ENCODE measurements at places on chromosomes 7 and 10.

DNA sequence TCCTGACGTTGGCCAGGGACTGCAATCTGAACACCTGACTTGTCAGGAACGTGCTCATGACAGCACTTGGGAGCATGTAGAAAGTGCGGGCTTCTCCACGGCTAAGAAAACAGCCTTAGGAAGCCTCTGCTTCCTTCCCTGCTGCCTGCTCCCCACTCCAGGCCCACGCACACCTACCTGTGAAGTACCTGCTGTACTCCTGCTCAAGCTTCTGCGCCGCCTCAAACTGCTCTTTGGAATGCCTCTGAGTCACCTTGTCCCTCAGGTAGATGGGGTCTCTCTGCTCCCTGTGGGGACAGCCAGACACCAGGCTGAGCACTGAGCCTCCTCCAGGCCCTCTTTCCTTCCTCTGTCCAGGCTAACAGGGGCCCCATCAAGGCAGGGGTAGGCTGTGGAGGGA lies 132.7 kb downstream of the DLG5 start:
- DNase-seq = no peak

- peak; percentile 95 for DNase-seq
Measured at GRCh38 chr10:102461187-102462054, 10.1 kb upstream of the C10orf95 start.

GRCh38 chr10:113007821-113008220 lies 57.8 kb downstream of the TCF7L2 start:
- no peak for DNase-seq

GRCh38 chr7:54837168-54837567 lies 78.2 kb upstream of the SEC61G start:
- no peak for DNase-seq

- peak; percentile 62 for DNase-seq
Measured at GRCh38 chr7:105664816-105665525, 83.7 kb upstream of the EFCAB10 start.

GRCh38 chr7:87984088-87984487 lies 50.0 kb downstream of the ADAM22 start:
- DNase-seq = no peak

DNA sequence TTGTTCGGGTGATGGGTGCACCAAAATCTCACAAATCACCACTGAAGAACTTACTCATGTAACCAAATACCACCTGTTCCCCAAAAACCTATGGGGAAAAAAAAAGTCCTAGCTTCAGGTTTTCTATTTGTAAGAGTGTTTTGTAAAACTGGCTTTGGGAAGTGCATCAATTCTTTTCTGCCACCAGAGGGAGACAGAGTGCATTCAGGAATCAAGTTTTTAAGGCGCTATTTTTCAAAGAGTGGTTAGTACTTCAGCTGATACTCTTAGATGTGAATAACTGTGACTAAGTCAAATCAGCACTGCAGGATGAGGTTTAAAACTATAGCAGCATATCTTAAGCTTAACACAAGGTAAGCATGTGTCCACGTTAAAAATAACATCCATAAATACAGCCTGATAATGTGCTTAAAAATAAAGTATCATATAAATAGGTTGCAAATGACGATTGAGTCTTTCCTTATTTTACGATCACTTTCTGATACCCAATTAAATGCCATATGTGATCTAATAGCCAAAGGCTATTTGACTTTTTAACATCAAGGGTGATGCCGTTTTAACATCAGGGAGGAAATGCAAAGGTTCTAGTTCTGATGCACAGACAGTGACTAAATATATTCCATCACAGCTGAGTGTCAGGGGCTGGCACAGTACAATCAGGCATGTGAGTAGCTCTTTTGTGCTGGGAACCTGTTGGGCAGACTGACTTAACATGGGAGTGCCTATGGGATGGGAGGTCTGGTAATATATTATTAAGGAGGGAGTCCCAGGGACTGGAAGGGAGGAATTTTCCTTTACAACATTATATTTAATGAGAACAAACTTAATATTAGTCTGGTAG lies 10.6 kb upstream of the LYZL2 start:
- peak; percentile 4 for DNase-seq

- DNase-seq = no peak
Measured at GRCh38 chr10:56622335-56622973, 261.4 kb upstream of the ZWINT start.

DNA sequence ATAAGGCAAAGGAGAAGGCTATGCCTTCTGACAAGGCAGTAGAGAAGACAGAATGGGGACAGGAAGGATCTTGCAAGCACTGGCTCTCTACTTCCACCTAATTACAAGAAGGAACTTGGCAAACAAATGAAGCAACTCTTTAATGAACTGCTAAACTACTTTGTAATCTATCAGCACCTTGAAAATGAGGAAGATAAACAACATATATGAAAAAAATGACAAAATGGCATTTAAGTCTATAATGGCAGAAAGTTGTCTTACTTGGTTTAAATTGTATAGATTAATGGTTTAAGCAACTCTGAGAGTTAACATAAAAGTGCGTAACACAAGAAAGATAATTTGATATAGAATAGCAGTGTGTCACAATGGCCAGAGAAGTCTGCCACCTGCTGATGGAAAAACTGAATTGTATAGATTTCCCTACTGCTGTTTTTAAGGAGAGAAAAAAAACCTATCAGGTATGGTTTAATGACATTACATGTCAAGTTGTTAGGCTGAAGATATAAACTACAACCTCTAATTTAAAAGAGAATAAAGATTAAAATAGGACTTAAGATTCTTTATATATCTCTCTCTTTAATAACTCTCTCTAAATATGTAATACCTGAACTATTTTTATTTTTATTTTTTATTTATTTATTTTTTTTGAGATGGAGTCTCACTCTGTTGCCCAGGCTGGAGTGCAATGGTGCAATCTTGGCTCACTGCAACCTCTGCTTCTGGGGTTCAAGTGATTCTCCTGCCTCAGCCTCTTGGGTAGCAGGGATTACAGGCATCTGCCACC lies 11.8 kb downstream of the NT5C3A start:
- peak; percentile 9 for DNase-seq

DNA sequence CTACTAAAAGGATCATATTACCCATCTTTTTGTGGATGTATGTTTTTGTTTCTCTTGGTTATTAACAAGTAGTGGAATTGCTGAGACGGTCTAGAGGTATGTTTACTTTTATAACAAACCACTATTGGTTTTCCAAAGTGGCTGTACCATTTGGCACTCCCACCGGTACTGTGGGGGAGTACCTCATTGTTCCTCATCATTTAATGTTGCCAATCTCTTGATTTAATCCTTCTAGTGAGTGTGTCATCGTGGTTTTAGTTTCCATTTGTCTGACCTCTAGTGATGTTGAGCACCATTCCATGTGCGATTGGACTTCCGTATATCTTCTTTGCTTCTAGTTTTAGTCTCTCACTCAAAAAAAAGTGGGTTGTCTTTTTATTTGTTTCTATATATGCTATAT lies 50.4 kb downstream of the RBM33 start:
- DNase-seq = no peak

DNA sequence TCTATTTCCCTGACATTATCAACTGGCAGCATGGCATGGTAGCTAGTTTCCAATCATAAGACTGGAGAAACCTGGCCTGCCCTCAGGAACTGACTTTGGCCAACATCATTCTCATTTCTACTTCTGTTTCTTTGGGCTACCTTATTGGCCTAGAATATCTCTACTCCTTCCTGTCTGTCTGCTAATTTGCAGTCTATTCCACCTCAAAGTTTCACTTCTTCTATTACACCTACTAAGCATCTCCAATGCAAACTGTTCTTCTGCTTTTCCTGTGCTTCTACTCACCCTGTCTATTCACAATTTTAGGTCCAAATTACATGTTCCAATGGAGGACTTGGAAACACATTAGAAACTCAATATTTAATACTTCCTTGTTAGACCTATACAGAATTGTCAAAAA lies 65.6 kb downstream of the ZNF503 start:
- DNase-seq = no peak

Data from SHP77 (cell line).